ENCODE measurements at places on chromosomes 3 and 15.

DNA sequence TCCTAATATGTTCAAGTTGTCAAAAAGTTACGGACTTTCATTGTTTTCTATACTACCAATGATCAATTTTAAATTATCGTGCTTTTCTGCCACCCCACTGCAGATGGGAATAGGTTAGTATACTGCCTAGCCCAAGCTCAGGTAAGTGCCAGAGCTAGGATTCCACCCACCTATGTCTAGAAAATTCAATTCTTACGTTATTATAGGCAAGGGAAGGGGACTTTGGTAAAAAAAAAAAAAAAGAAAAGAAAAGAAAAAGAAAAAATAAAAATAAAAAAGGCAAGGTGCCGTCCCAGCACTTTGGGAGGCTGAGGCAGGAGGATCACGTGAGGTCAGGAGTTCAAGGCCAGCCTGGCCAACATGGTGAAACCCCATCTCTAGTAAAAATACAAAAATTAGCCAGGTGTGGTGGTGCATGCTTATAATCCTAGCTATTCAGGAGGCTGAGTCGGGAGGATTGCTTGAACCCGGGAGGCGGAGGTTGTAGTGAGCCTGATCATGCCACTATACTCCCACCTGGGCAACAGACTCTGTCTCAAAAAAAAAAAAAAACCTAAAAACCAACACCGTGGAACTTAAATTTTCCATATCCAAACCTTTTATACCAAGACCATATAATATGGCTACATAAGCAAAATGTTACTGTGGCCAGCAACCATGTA lies 1.3 kb downstream of the RPL22L1 start:
- no peak for DNase-seq

DNA sequence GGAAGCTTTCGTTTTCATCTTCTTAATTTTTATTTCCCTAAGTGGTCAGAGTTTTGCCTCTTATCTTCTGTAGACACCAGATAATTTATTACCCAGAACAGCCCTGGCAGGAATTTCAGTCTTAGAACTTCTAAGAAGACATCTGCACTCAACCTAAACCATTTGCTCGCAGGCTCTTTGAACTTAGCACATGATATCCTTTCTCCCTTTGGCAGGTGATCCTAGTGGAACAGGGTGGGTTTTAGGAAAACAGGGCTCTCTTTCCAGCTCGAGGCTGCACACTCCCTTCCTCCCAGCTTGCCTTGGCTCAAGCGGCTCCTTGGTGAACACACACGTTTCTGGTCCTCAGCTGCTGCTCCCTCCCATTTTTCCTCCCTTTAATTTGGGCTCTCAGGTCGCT lies 116.5 kb downstream of the THSD4 start:
- no peak for DNase-seq

DNA sequence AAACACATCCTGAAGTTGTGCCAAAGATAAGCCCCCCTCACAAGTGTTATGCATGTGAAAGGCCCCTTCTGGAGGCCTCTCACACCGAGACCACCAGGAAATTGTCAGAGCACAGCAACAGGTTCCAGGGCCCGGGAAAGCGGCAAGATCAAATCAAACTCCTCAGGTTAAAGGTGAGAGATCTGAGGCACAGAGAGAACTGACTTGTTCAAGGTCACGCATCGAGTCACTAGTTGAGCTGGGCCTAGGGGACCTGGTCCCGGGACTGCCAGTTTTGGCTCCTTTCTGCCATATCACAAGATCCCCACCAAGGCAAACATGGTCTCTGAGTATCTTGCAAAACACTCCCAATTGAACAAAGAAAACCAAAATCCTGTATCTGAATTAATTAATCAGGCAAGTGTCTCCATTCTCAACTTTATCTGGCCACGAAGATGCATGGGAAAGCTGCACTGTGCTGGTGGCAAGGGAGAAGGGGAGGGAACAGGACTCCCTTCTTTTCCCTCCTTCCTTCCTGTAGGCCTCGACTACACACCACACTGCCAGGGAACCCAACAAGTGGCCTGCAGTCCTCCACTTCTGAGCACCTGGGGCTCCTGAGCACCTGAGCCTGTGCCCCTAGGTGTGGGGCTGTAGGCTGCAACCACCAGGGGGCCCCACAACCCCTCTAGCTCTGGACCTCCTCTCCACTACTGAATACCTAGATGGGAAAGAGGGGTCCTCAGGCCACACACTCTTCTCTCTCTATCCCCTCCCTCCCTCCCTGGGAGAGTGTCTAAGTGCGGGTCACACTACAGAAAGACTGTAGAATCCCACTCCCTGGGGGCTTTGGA lies 37.3 kb downstream of the ANP32A start:
- DNase-seq: no peak

- no peak for DNase-seq
These were observed 198.5 kb downstream of the RSRC1 start for GRCh38 chr3:158308236-158308928.

- DNase-seq: no peak
These were observed 123.7 kb upstream of the SPRED1 start for GRCh38 chr15:38128921-38129320.

- DNase-seq: no peak
These were observed 65.4 kb upstream of the P2RY1 start for GRCh38 chr3:152769523-152769922.

DNA sequence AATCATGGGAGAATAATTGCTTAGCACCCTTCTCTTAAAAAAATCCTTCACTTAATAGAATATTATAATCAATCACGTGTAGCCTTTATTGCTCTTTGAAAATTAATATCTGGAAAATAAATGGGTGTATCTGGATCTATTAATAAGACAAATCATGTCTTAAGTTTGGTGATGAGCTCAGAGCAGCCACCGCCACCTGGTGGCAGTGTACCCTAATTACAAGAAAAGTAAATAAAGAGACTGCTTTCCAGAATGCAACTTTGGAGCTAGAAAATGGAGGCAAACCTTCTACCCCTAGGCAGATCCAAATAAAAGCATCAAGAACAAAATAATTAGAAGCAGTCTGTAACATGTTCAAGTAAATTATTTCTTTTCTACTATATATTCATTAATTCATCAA lies 43.5 kb downstream of the EPHB1 start:
- no peak for DNase-seq

DNA sequence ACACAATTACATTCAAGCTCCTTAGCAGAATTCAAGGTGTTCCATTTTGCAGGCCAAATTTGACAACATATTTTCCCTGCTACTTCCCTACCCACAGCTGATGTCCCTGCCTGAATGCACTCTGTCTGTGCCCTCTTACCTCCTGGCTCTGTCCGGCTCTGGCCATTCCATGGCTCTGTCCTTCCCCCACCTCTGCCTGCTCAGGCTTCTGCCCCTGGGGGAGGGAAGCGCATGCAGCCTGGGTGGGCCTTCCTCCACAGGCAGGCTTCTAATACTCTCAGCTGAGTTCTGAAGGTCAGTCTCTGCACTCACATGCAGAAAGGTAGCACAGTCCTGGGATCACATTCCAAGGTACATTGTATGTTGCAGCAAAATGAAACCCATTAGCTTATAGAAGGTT lies 113.6 kb upstream of the CACNA2D3 start:
- no peak for DNase-seq
